ENCODE measurements at places on chromosomes 4 and X.
A peak's percentile ranks its signal among the peaks of the same experiment; 100 is the strongest.

GRCh38 chr4:183808097-183808456, 97.0 kb upstream of the STOX2 start:
- no peak for DNase-seq

DNA sequence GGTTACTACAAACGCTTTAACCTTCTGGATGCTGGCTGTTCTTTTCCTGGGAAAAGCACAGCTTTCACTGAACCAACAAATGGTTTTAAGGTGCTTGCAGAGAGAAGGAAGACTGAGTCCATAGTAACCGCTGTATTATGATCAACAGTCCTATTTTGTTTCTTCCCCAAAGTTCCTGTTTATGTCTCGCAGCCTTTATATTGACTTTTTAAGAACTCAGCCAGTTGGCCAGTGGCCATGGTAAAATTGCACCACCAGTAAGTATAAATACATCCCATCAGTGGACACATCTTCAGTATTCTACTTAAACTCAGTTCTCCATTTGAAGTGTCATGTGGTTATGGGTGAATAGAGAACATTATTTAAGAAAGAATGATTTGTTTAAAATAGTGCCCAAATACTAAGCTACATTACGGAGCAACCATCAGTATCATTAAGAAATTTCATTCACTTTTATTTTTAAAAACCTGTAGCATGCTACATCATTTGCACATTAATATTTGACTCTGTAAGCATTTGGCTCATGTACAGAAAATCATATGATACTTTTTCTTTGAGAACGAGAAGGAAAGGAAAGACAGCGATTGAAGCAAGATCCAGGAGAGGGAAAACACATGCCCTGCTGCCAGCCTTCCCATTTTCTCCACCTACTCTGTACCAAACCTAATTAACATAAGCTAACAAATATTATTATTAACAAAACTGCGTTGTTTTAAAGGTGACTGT, 287.0 kb downstream of the ARHGAP24 start:
- DNase-seq: no peak

DNA sequence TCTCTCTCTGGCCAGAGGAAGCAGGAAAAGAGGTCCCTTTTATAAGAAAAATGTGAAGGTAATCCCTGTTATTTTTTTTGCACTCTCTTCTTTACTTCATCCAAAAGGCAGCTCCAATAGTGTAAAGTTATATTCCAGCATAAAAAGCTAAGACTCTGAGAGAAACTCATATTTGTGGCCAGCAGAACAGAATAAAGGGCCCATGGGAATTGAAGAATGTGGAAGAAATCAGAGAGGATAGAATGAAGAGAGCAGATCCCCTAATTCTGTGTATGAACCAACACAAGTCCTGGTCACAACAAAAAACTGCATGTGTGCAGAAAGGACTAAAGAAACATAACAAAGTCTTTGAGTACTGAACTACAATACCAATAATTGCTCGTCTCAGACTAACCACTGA, 22.3 kb downstream of the RPS6KA6 start:
- no peak for DNase-seq

- no peak for DNase-seq
Measured at GRCh38 chr4:185341841-185342240, 53.9 kb downstream of the LRP2BP start.

DNA sequence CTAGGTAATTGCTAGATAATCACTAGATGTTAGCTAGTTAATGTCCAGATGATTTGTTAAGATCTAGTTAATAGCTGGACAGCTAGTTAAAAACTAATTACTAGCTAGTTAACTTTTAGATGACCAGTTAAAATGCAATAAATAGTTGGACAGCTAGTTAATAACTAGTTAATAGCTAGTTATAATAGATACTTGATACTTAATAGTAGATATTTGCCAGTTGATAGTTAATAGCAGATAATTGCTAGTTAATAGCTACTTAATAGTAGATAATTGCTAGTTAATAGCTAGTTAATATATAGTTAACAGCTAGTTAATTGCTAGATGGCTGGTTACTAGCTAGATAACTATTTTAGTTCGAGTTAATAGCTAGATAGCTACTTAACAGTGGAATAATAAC, 631.4 kb upstream of the CT83 start:
- no peak for DNase-seq

- DNase-seq: no peak
Measured at GRCh38 chr4:41727861-41728572, 20.5 kb downstream of the PHOX2B start.

GRCh38 chr4:3329887-3330286, 37.1 kb downstream of the RGS12 start:
- no peak for DNase-seq

- peak; percentile 86 for DNase-seq
Measured at GRCh38 chrX:154714925-154715324, 36.0 kb downstream of the GAB3 start.

DNA sequence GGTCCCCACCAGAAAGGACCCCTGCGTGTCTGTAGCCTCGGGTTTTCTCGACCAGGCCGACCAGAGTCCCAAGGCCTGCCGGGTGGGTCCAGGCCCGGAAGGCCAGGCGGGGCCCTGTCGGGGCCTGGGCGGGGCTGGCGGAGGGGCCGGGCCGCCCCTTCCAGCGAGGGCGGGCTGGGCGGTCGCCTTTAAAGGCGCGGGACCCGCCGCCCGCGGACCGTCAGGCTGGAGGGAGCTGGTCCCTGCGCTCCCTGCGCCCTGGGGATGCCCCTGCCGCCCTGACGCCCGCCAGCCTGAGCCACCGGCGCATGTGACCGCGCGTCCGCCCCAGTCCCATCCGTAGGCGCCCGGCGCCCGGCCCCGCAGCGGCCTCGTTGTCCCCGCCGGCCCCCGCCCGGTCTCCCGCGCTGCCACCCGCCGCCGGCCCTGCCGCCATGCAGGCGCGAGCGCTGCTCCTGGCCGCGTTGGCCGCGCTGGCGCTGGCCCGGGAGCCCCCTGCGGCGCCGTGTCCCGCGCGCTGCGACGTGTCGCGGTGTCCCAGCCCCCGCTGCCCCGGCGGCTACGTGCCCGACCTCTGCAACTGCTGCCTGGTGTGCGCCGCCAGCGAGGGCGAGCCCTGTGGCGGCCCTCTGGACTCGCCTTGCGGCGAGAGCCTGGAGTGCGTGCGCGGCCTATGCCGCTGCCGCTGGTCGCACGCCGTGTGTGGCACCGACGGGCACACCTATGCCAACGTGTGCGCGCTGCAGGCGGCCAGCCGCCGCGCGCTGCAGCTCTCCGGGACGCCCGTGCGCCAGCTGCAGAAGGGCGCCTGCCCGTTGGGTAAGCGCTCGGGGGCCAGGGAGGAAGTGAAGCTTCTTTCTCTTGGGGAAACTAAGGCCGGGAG, at the start of gene HTRA3:
Gene HTRA3, plus strand, starts transcription at position 220 of the 883 bp plus-strand sequence. Its CDS starts 215 bp downstream, at position 435.
- no peak for DNase-seq

- DNase-seq: no peak
Measured at GRCh38 chr4:184934184-184934583, 84.1 kb upstream of the HELT start.
